T-cell (primary cell): ENCODE measurements at places on chromosomes 4 and X.

DNA sequence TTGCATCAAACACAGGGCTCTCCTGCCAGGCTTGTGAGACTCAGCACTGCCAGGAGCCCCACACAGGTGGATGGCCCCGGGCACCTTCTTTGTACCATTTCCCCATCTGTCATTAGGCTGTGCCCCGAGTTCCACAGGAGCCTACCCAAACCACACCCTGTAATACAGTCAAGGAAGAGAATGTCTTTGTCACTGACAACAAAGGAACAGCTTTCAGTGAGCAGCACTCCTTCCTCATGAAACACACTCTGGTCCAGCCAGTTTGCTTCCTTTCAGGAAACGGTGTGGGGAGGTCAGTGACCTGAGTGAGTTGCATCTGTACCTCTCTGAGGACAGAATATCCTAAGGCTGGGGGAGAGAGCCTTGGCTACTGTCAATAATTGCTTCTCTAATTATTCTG lies 53.7 kb downstream of the LNX1 start:
- no peak for DNase-seq

GRCh38 chr4:39655211-39655610 lies 16.5 kb upstream of the SMIM14 start:
- no peak for DNase-seq

GRCh38 chrX:50629774-50630173 lies 159.1 kb upstream of the DGKK start:
- no peak for DNase-seq

GRCh38 chr4:80195441-80196140 lies 1.7 kb upstream of the PRDM8 start:
- no peak for DNase-seq

GRCh38 chrX:32839781-32840180 lies 371.6 kb downstream of the DMD start:
- no peak for DNase-seq

DNA sequence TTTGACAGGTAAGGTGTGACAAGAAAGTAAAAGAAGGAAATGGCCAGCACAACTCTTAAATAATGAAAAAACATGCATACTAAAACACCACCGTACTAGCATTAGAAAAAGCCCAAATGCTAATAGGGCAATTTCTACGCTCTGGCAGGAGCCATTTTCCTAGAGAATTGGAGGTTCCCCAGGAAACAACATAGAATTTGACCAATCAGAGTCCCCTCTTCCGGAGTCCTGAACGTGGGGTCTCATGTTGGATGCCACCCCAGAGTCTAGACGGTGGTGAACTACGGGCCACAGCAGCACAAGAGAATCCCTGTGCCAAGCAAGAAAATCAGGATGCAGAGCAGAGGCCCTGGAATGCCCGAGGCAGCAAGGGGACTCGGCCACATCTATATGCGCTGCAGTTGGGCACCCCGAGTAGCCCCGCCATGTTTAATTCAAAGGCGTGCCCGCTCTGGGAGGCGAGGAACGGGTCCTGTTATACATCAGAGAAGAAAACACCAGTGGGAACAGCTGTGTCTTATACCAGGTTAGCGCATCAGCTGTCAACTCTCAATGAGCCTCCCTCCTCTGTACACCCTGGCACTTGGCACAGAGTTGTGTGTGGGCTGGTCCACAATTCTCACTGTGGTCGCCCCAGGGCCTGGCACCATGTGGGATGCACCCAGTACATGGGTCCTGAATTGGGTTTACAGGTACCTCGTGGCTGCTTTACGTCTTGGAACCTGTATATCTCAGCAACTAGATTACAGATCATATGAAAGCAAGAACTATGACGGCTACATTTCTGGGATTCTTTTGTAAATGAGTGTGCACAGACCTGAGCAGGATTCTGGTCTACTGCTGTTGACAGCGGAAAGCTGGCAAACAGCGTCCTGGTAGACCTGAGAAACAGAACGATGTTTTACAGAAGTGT lies 52.1 kb downstream of the SEL1L3 start:
- DNase-seq, result no peak
